ENCODE measurements at places on chromosomes 1 and 21.

DNA sequence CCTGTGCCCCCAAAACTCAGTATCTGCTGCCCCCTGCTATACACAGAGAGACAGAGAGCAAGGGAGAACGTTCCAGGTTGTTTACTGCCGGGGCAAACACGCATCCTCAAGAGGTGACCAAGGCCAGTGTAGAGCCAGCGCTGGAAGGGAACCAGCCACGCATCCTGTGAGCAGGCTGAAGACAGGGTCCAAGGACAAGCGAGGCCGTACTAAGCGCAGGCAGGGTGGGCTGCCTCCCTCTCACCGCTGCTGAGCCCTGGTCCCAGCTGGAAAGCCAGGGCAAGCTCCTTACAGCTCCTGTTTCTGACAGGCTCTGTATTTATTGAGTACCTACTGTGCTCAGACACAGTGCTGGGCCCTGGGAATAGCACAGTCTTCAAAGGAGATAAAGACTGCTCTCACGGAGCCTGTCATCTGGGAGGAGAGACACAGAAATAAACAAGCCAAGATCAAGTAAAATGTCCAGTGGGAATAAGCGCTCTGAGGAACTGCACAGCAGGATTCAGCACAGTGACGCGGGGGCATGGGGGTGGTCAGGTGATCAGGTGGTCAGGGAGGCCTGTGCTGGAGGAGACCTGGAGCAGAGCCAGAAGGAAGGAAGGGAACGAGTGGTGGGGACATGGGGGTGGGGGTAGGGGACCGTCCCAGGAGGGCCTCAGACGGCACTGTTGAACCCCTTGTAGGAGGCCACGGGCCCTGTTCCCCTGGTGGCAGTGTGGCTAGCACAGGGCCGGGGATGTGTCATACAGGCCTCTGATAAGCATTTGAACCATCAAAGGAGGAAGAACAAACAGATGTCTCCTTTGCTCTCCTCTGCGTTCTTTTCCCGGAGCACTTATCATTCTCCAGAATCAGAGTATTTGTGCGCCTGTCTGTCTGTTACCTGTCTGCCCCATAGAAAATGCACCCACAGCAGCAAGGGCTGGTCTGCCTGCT, 37.8 kb upstream of the EFHD2 start:
- DNase-seq, result no peak

GRCh38 chr1:109906160-109906838, 4.3 kb upstream of the CSF1 start:
- no peak for DNase-seq

GRCh38 chr1:24688621-24689195, 45.6 kb downstream of the SRRM1 start:
- DNase-seq, result peak; percentile 71

DNA sequence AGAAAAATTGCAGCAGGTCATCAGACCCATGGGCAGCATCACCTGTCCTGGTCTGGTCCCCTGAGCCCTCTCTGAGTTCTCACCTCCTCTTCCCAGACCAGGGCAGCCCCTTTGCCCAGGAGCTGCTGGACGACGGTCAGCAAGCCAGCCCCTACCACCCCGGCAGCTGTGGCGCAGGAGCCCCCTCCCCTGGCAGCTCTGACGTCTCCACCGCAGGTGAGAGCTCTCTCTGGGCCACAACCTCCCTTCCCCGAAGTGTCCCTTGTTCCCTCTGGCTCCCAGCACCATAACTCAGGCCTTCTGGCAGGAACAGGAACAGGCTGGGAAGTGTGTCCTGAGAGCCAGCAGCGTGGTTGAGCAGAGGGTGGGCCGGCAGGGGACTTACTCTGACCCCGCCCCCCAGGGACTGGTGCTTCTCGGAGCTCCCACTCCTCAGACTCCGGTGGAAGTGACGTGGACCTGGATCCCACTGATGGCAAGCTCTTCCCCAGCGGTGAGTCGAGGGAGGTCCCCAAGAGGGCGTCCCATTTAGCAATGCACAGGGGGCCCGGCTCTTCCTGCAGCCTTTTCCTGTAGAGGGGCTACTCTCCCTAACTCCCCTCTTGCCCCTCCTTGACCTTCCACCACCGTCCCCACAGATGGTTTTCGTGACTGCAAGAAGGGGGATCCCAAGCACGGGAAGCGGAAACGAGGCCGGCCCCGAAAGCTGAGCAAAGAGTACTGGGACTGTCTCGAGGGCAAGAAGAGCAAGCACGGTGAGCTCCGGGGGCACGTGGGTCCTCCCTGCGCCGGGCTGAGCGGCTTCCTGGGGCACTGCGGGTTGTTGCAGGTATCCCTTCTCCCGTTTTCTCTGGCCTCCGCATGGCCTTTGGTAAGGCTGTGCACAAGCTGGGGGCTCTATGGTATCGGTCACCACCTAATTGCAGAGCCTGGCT, 2.4 kb downstream of the ELF3 start:
- DNase-seq, result no peak

GRCh38 chr1:202733251-202733650, 23.0 kb upstream of the SYT2 start:
- no peak for DNase-seq

GRCh38 chr1:71424536-71424935, 343.7 kb upstream of the ZRANB2 start:
- no peak for DNase-seq

DNA sequence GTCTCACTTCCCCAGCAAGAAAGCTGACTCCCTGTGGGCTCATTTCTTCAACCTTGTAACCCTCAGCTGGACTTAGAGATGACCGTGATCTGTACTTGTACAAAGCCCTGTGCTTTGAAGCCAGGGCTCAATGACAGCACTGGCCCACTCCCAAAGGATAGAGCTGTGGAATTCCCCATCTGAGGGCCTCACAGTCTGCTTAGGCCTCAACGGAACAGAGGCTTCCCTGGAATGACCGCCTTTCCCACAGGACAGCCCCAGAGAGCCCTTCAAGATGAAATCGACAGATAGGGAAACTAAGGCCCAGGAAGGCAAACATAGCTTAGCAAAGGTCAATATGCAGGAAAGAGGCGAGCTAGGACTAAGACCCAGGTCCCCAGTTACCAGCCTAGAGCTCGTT, 11.5 kb downstream of the SLC9A1 start:
- no peak for DNase-seq

- DNase-seq, result no peak
Measured at GRCh38 chr21:43331962-43332828, 94.7 kb downstream of the SIK1 start.

DNA sequence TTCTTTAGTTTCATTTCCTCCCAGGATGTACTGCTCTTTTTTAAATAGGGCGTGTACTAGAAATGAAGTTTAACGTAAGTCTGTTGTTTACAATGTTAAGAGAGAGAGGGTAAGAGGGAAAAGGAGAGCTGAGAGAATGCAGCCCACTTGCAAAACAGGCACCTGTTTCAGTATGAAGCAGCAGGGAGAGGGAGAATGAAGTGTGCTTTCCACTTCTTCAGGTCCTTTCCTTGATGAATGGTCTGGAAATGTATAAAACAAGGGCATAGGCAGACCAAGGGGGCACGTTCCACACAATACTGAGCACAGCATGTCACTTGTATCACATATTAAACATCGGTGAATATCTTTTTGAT, 2.0 kb downstream of the KCNA3 start:
- no peak for DNase-seq

DNA sequence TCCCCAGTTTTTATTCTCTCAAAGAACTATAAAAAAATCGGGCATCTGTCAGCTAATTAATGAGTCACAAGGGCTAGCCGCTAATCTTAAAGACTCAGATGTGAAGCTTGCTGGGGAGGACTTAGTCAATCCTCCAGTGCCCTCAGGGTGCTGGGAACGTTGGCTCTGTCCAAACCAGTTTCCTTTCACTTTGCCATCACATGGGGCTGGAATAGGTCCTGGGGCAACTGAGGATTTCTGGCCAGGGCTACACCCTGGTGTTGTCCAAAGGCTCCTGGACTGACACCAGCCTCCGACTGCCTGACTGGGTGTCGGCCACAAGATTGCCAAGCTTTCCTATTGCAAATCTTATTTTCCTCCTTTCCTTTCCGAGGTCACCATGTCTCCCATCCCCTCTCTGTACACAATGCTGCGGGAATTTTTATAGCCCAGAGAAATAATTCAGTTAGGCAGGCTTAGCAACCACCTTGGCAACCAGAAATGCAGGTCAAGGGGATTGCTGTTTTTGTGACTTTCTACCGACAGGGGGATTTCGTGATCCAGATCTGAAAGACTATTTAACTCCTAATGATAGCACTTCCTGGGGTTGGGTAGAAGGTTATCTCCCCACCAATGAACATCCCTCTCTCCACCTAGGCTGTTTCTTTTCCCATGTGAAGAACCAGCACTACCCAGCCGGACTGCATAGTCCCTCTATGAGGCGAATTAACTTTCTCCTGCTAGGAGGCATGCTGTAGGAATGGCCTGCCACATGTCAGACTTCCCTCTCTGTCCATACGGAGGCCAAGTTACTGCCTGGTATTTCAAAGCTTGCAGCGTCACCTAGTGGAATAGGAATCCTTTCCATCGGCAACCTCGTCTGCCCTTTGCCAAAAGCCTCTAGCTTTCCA, 29.9 kb upstream of the CTBS start:
- no peak for DNase-seq

- DNase-seq, result no peak
Measured at GRCh38 chr1:152024223-152024622, 12.6 kb downstream of the S100A11 start.

GRCh38 chr1:190472494-190472893, 5.2 kb downstream of the BRINP3 start:
- no peak for DNase-seq

DNA sequence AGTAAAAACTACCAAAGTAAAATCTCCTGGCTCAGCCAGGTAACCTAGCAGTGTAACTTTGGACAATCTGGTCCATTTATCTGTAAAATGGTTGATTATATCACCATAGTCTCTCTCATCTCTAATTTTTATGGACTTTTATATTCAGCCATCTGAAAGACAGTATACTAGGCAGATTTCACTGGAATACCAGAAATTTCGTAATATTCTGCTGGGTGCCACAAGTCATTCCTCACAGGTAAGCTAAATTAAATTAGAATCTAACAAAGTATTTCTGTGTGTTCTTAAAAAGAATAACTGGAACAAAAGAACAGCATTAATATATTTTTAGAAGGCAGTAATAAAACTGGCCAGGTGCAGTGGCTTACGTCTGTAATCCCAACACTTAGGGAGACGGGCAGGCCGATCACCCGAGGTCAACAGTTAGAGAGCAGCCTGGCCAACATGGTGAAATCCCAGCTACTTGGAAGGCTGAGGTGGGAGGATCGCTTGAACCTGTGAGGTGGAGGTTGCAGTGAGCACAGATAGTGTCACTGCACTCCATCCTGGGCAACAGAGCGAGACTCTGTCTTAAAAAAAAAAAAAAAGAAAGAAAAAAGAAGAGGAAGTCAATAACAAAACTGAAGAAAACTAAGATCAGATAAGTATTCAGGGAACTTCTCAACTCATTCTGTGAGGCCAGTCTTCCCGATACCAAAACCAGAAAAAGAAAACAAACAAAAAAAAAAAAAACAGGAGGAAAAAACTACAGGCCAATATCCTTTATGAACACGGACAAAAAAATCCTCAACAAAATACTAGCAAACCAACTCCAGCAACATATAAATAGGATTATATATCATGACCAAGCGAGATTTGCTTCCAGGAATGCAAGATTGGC, 35.9 kb downstream of the PIK3R3 start:
- DNase-seq, result no peak

DNA sequence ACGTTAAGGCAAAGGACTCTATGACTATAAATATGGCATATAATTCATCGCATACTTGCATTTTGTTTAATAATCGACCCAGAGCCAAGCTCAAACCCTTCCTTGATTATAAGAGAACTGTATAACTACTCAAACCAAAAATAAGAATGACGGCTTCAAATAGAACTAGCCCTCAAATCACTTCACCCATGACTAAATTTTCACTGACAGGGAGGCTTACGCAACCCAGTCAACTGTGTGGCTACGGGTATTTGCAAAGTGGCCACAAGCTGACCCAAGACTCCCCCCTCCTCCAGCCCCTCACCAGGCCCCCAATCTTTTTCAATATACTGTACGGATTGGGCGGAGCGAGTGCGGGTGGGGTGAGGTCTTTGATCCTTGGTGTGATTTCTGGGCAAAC, 268.3 kb downstream of the ASTN1 start:
- no peak for DNase-seq

DNA sequence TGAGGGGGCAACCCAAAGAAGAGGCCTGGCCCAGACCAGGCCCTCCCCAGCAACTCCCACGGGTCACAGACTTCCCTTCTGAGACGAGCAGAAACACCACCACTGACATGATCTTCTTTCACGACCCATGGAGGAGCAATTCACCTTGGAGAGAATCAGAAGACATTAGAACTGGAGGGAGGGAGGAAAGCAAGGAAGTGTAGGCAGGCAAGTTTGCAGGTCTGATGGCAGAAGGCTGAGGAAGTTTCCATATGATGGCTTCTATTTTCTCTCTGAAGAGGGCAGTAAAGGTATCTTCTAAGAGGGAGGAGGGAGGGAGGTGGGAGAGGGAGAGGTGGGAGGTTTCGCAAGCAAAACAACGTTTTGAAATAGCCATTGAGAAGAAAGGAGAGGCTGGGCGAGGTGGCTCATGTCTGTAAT, 1.4 kb upstream of the UBXN10 start:
- DNase-seq, result no peak

- DNase-seq, result no peak
Measured at GRCh38 chr1:95752515-95753381, 518.7 kb downstream of the RWDD3 start.

GRCh38 chr1:217049721-217050120, 326.5 kb upstream of the ESRRG start:
- DNase-seq, result no peak

GRCh38 chr1:117341123-117341522, 26.1 kb upstream of the MAN1A2 start:
- no peak for DNase-seq

- no peak for DNase-seq
Measured at GRCh38 chr1:59083946-59084865, 212.7 kb upstream of the FGGY start.

DNA sequence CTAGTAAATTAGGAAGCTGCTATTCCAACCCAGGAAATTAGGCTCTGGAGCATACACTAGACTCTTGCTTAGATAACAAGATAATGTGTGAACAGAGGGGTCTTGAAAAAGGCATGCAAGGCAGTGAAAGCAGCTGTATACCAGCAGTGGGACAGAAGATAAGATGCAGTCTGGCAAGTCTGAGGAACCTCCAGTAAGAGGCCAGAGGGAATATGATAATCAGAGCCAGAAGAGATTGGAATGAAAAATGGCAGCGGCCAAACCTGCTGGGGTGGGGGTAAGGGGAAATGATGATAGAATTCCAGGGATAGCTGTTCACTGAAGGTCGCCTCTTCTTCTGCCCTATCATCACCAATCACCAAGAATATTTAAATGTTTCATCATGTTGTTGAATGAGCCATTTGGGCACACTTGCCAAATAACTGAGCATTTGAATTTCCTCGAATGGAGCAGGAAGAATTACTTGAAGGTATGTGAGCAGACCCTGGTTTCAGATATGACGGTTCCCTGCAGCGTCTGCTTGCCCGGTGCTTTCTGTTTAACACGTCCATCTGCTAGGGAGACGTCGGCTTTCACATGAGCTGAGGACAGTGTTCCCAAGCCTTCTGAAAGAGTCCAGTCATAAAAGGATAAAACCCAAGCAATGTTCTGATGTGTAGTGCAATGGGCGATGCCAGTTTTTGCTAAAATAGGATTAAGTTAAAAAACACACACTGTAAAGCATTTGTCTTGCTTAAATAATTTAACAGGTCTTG, 173.3 kb downstream of the RWDD3 start:
- DNase-seq, result no peak

GRCh38 chr1:25692560-25692959, 76.0 kb downstream of the MAN1C1 start:
- DNase-seq, result no peak

- DNase-seq, result no peak
Measured at GRCh38 chr1:116076831-116077230, 34.4 kb upstream of the MAB21L3 start.

- peak; percentile 37 for DNase-seq
Measured at GRCh38 chr1:161725908-161726472, 4.6 kb downstream of the FCRLB start.

GRCh38 chr1:219159946-219160645, 13.6 kb upstream of the LYPLAL1 start:
- DNase-seq, result no peak
